Iris pigment epithelial cell (primary cell): ENCODE measurements at places on chromosomes 5 and 9.

DNA sequence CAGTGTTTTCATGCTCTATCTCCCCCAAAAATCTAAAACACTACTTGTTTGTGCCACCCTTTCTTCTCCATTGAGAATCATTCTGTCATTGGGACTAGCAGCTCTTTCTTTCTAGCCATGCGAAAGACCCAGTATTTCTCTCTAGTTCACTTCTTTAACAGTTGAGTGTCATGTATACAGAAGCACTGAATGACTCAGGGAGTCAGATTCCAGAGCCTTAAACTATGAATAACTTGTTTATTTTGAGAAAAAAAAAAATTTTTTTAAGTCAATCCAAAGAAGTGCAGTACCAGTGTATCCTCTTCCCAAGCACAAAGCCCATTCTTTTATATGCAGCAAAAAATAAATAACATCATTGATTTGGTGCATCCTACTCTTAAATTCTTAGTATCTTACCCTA is 415.4 kb upstream of the GRAMD2B start:
- peak; percentile 71 for DNase-seq

DNA sequence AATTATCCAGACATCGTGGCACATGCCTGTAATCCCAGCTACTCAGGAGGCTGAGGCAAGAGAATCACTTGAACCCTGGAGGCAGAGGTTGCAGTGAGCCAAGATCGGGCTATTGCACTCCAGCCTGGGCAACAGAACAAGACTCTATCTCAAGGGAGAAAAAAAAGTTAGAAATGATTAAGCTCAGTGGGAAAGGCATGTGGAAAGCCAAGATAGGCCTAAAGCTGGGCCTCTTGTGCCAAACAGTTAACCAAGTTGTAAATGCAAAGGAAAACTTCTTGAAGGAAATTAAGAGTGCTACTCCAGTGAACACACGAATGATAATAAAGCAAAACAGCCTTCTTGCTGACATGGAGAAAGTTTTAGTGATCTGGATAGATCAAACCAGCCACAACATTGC is 43.0 kb downstream of the TBCA start:
- no peak for DNase-seq

- no peak for DNase-seq
Observed at GRCh38 chr5:11385251-11385900, 518.9 kb downstream of the CTNND2 start.

DNA sequence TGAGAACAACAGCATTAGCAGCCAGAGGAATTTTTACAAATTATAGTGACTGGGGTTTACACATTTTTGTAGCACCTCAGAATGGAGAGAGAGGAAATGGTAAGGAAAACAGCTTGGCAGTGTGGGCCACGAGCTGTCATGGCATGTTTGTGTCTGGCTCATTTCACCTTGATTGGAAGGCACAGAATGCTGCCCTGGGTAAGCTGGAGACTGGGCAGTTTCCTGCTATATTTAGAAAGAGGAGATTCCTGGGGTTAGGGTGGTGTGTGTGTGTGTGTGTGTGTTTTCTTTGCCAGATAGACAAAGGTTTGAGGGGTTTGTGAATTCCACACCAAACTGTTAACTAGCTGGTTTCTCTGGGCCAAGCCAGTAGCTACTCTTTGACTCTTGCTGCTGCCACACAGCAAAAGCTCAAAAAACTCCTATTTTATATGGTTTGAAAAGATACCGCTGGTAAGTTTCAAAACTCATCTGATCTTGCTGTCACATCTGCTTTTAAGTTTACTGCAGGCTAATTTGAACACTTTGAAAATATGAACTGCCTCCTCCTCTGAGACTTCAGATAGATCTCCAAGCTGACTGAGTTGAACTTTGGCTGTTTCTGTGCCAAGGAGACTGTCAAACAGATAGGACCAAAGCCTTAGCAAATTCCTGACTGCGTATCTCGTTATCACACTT is 9.1 kb downstream of the ARHGAP26 start:
- DNase-seq = peak; percentile 39

GRCh38 chr9:15200111-15200510 is 106.9 kb downstream of the TTC39B start:
- no peak for DNase-seq

DNA sequence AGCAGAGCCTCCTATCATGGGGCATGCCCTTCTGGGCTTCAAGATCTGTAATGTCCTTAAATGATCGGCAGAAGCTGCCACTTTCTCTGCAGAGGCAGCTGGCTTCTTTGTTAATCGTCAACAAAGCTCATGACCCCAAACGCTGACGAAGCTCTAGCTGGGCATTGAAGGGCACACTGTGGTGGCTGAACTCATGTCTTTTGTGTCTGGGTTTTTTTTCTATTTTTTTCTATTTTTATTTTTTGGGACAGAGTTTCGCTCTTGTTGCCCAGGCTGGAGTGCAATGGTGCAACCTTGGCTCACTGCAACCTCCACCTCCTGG is 65.2 kb upstream of the ASS1 start:
- no peak for DNase-seq

DNA sequence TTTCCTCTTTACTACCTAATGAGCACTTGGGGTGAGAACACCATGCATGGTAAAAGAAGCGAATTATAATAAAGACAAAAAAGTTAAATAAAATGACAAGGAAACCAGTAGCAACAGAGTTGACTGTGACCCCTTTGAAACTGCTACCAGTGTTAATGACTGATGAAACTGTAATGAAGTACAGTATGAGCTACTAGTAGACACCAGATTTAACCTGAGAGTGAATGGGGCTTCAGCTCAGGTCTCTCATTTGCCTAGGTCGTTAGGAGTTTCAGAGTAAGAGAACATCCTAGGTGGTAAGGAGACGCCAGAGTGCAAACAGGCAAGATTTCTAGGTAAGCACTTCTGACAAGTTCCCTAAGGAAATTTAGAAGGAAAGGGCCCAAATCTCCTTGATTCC is 346.4 kb downstream of the BNC2 start:
- DNase-seq = no peak

GRCh38 chr5:104628911-104629310 is 1066.3 kb upstream of the NUDT12 start:
- DNase-seq = peak; percentile 14

DNA sequence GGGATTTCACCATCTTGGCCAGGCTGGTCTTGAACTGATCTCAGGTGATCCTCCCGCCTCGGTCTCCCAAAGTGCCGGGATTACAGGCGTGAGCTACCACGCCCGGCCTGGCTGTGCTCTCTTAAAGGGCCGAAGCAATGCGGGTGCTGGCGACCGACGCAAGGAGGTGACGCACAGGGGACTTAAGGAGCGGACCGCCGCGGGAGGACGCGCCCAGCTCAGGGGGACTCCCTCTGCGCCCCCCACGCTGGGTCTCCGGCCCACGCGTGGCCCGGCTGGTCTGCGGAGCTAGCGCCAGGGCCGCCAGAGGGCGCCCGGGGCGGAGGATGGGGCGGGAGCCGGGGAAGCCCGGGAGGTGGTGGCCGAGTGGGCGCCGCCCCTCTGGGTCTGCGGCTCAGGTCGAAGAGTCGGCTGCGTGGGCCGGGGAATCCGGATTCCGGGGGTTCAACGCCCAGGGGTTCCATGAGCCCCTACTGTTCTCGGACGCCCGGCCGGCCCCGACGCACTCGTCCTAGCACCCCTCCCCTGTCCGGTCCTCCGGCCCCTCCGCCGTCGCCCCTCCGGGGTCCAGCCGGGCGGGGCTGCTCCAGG is 502 bp upstream of the CERCAM start:
- DNase-seq = peak; percentile 56
